ENCODE measurements at places on chromosomes 7 and 10.

- no peak for DNase-seq
Observed at GRCh38 chr10:132470410-132471124, 67.0 kb upstream of the INPP5A start.

- DNase-seq: no peak
Observed at GRCh38 chr7:50209461-50210135, 94.9 kb upstream of the IKZF1 start.

DNA sequence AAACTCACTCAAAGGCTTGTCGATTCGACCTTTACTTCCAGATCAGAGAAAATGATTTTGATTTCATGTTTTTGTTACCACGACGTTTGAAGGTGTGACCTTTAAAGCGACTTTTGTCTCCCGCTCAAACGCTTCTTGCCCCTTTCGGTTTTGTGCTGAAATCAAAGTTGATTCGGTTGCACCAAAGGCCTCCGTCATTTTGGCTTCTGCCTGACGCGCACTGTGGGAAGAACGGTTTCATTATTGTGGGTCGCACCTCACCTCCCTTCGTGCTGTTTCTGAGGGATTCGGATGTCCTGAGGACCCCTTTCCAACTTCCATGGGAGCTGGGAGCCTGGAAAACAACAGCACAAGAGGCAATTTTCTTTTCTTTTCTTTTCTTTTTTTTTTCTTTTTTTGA is 176.9 kb downstream of the DNAJB6 start:
- DNase-seq: no peak

GRCh38 chr7:69598081-69598486 is at the start of gene AUTS2:
AUTS2 (plus strand) TSS chr7:69598475; CDS start chr7:69599654, 1,179 bp downstream.
- DNase-seq: peak; percentile 80

GRCh38 chr7:30165590-30165989 is 30.8 kb downstream of the MTURN start:
- DNase-seq: no peak

- DNase-seq: no peak
Observed at GRCh38 chr7:156753229-156753560, 112.6 kb downstream of the RNF32 start.

DNA sequence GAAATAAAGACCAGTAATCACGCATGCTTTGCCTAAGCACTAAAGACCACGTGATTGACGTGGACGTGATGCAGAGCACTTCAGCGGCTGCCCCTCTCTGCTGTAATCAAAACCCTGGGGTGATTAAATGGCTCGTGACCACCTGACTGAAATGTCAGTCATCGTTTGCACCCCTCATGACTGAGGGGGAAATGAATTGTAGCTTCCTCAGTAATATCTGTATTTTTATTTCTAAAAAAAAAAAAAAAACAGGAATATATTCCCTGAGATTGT is 148.1 kb upstream of the RSU1 start:
- DNase-seq: no peak

- DNase-seq: no peak
Observed at GRCh38 chr10:129018511-129018910, 448.5 kb upstream of the MGMT start.

GRCh38 chr7:8160250-8160649 is 101.7 kb downstream of the ICA1 start:
- no peak for DNase-seq

- DNase-seq: peak; percentile 41
Observed at GRCh38 chr10:101644002-101644401, 51.0 kb downstream of the FBXW4 start.

GRCh38 chr7:132878204-132878919 is 203.5 kb downstream of the CHCHD3 start:
- DNase-seq: no peak

GRCh38 chr7:2896131-2896530 is 52.0 kb upstream of the GNA12 start:
- DNase-seq: no peak

- DNase-seq: no peak
Observed at GRCh38 chr10:91708174-91708861, 75.4 kb upstream of the PPP1R3C start.

- no peak for DNase-seq
Observed at GRCh38 chr7:112649560-112649959, 140.6 kb downstream of the TMEM168 start.

DNA sequence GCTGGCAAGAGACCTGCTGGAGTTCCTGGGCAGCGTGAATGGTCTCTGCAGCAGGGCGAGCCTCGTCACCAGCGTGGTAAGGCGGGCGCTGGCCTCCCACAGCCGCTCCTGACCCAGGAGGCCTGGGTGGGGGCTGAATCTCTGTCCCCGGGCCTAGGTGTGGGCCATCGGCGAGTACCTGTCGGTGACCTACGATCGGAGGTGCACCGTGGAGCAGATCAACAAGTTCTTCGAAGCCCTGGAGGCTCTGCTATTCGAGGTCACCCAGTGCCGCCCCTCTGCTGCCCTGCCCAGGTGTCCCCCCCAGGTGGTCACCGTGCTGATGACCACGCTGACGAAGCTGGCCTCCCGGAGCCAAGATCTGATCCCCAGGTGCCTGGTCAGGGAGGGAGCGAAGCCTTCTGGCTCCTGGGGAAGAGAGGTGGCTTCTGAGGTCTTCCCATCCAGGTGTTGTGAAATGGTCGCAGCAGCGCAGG is 15.1 kb downstream of the AP5Z1 start:
- DNase-seq: no peak

DNA sequence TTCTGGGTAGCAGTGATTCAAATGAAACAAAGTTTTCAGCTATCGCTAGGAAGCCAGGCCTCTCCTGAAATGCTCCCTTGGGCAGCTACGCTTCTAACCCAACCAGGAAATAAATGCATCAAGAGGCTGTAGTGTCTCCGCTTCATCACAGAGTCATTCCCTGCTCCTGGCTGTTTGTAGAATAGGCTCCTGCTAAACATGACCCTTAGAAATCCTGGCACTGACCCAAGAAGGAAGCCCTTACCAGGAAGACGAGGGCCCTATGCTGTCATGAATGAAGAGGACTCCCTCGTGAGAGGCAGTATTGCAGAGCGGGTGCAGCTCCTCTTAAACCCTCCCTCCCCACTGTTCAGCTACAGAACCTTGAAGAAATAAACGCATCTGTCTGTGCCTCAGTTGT is 48.3 kb downstream of the NOD1 start:
- DNase-seq: no peak

GRCh38 chr7:148912151-148912550 is 28.1 kb upstream of the EZH2 start:
- no peak for DNase-seq

- DNase-seq: no peak
Observed at GRCh38 chr10:11638055-11638698, 26.7 kb upstream of the USP6NL start.

DNA sequence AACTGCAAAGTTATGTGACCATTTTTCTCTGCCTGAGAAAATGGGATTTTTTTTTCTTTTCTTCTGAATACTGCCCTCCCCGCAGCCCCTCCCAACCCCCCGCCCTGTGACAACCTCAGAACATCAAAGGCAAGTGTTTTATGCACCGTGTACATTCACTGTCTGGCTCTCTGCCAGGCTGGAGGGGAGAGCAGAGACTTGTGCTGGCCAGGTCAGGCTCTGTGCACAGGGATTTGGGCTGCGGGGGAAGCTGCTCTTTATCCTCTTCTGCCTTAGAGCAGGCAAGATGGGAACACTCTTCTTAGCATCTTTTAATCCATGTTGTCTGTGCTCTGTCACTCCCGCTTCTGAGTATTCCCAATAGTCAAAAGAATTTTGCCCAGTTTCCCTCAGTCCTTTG is 195.1 kb downstream of the CCSER2 start:
- DNase-seq: no peak

DNA sequence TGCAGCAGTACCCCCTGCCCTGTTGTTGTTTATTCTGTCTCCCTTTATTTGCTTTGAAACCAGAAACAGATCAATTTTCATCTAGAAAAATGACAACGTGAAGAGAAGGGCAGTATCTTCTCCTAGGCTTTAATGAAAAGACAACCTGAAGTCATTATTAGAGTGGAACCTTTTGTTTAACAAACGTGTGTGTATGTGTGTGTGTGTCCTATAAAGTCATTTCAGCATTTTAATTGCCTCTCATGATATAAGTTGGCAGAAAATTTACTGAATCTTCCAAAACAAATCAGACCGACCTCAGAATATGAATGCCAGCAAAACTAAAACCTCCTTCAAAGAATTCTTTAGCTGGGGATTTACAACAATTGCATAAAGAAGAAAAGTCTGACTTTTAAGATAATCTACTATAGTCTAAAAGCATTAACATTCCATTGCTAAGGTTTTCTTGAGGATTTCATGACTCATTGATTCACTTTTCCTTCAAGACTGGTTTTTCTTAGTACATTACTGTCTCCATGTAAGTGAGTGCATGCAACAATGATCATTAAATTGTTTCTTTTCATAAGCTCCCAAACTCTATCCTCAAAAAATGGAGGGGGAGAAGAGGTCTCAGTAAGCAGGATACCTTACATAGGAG is 3.2 kb downstream of the GLI3 start:
- DNase-seq: no peak

DNA sequence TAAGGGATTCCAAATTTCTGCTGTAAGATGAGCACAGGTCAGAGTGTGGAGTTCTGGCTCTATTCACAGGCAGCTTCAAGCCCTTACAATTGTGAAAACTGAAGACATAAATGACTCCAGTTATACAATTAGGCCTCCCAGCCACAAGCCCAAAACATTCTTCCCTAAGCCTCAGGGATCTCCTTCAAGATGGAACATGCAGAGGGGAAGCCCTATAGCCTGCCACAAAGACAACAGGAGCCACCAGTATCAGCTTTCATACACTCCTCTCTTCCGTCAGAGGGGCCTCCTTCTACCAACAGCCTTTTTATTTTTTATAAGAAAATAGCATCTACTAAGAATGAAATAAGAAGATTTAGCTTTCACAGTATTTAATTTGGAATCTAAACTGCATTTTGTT is 46.5 kb downstream of the DLD start:
- DNase-seq: no peak

DNA sequence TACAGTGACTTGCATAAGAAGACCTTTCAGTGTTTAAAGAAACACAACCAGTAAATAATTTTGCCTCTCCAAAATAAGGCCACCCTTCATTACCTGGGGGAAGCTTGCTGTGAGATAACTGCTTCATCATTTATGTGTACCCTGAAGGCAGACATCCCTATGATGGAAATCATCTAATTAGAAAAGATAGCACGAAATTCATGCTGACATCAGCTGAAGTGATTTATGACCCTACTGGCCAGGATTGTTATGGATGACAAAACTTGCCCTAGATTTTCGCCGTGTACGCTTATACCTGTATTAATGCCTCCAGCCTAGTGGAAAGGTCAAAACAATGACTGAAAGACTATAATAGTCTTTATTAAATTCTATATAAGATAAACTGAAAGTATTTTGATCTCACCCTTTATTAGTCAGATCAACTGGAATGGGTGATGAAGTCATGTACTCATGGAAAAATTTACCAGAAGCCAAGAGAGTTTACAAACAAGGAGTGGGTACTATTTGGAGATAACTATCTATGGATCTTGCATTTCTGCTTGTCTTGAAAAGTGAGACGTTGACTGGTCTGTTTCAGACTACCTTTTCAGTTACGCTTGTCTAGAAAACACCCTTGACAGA is 114.2 kb downstream of the PPP1R3A start:
- DNase-seq: no peak

DNA sequence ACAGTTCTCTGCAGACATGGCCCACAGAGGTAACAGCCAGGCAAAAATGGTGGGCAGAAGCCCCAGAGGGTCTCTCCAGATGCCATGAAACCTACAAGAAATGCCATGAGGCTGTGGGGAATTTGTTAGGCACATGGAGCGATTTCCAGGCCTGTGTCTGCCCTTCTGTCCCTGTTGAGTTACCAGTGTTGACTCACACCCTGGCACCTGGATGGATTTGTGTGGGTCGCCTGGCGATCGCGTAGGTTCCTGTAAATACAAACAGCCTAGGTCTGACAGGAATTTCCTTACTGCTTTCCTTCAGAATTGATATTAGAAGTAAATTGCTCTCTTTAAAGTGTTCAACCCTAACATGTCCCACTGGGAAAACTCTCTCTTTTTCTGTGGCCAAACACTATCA is 164.9 kb upstream of the EEPD1 start:
- DNase-seq: no peak

DNA sequence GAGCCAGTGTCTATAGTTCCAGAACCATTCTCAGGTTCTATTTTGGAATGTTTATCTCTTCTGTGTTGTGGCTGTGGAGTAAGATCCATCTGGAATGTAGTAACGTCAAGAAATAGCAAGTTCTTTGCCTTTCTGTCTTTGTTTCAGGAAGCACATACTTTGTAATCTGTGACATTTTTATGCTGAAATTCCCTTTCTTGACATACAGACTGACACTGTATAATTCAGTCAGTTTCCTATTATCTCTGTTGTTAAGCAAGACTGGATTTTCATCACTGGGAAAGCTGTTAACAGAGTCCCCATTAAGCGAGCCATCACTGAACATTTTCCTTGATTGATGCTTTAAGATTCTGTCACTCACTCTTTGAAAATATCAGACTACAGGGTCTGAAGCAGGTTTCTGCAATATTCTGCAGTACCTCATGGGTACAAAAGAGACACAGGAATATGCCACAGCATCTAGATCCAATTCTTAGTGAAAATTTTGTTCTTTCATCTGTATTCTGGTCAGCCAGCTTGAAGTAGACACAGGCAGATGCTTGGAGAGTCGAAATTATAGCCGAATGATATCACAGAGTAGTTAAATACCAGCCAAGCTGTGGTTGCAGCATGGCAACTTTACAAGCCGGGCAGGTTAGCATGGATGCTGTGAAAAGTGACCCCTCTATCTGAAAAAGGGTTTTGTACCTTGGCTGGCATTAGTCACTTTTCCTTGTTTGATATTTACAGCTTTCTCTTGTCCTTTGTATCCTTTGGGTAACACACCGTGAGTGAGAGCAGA is 62.6 kb downstream of the CACNB2 start:
- DNase-seq: no peak

DNA sequence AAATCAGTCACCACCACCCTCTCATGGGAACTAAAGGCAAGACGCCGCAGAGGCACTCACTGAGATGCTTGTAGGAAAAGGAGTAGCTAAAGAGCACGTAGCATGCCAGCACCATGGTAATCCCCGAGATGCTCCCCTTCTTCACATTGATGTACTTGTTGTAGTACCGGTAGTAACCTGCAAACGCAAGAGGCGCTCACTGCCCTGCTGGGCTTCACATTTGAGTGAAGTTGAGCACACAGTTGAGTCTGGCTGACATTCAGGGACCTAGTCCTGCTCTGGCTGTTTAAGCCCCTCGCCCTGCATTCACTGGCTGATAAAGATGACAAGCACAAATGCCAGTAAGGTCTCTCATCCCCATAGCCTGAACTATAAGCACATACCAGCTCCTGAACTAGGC is 6.9 kb downstream of the ATP5MF start:
- no peak for DNase-seq

- no peak for DNase-seq
Observed at GRCh38 chr7:51459809-51460208, 143.2 kb upstream of the COBL start.

GRCh38 chr7:106622654-106623314 is 38.2 kb downstream of the CCDC71L start:
- no peak for DNase-seq

- DNase-seq: peak; percentile 23
Observed at GRCh38 chr7:22444181-22444971, 55.6 kb downstream of the STEAP1B start.
